HEK293T (cell line): ENCODE measurements at places on chromosomes 2 and 18.

- DNase-seq: no peak
Observed at GRCh38 chr2:186460465-186460864, 25.6 kb upstream of the ZC3H15 start.

GRCh38 chr2:31240381-31241365 is 6.7 kb downstream of the EHD3 start:
- no peak for DNase-seq

- DNase-seq: peak; percentile 61
Observed at GRCh38 chr2:26521054-26521912, 43.4 kb upstream of the OTOF start.

GRCh38 chr2:119475225-119475856 is 43.7 kb downstream of the TMEM37 start:
- no peak for DNase-seq

- DNase-seq: no peak
Observed at GRCh38 chr2:224723586-224724217, 7.5 kb upstream of the CCDC195 start.

DNA sequence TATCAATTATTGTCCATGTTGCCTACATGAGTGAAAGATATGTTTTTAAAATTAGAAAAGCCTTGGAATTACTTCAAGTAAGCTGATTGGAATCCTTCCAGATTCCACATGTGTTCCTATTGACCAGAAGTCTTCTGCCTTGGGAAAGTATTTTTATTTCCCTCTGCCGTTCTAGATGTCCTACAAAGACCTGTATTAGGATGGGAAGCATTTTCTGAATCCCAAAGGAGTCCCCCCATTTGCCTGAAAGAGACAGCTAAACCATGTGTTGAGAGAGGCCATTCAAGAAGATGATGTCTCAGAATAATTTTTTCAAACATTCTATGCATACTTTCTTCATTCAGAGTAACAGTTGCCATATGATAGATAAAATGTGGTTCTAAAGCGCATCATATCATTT is 19.0 kb upstream of the MYO1B start:
- no peak for DNase-seq

DNA sequence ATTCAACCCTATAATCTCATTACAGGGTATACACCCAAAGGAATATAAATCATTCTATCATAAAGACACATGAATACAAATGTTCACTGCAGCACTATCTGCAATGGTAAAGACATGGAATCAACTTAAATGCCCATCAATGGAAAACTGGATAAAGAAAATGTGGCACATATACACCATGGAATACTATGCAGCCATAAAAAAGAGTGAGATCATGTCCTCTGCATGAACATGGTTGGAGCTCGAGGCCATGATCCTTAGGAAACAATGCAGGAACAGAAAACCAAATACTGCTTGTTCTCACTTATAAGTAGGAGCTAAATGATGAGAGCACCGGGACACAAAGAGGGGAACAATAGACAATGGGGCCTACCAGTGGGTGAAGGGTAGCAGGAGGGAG is 88.5 kb upstream of the CD226 start:
- DNase-seq: no peak

- DNase-seq: no peak
Observed at GRCh38 chr2:182951948-182952663, 85.7 kb upstream of the FRZB start.

GRCh38 chr18:57743008-57743407 is 60.1 kb downstream of the ATP8B1 start:
- DNase-seq: no peak

DNA sequence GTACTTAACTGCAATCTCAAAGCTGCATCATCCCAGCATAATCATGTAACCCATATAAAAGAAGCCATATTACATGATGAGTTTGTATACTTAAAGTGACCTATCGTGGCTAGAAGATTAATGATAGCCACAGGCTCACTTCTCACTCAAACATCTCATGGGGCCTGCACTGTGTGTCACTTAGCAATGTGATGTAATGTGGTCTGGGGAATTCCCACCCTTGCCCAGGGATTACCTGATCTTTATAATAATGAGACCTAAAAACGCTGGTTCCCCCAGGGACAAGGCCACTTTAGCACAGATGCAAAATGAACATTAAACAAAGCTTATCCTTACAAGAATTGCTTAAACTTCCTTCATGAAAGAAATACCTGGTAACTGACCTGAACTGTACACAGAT is 427.1 kb upstream of the CNTNAP5 start:
- no peak for DNase-seq
